NCI-H446 (cell line): ENCODE measurements at places on chromosomes 1 and 21.
A peak's percentile ranks its signal among the peaks of the same experiment; 100 is the strongest.

DNA sequence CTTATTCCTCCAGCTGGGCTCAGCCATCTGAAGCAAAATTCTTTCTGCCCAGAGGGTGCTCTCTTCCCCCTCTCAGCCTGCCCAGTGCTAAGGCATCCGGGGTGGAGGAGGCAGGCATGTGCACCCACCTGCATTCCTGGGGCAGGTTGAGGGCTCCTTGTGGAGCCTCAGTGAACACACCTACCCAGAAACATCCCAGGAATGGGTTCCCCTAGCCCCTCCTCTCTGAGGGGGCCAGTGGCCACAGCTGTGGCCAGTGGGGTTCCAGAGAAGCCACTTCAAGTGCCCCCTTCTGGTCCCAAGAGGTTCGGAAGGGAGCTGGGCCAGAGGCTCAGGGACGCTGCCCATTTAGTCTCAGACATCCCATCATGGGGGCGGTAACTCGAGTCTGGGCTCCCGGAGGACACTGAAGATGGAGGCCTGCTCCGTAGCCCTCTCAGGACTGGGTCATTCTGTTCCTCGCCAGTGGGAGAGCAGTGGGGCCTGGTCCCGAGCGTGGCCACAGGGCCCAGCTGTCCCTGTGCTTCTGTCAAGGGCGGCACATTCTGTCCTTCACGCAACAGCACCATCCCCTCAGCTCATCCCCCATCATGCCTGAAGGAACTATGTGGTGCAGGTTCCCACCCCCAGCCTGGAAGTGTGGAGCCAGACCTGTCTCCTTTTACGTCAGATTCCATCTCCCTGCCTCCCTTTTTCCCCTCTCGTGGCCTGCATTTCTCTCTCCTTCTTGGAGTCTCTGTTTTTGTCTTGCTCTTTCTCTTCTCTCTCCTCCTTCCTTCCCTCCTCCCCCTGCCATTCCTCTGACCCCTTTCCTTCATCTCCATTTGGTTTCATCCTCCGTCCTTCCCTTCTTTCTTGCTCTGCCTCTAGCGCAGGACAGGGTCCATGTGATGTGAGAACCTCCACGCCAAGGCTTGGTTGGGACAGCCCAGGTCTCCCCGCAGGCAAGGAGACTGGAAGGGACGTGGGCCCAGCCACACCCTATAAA lies 49.6 kb upstream of the KDM4A start:
- no peak for DNase-seq

- no peak for DNase-seq
These were observed 191.2 kb upstream of the LYPLAL1 start for GRCh38 chr1:218982482-218982881.

GRCh38 chr1:157156058-157156541 lies 17.9 kb upstream of the ETV3 start:
- DNase-seq: peak; percentile 76

- no peak for DNase-seq
These were observed 996.2 kb downstream of the AMY1C start for GRCh38 chr1:104745875-104746274.

- DNase-seq: no peak
These were observed 20.1 kb downstream of the YTHDF2 start for GRCh38 chr1:28756846-28757245.

GRCh38 chr1:79041666-79042065 lies 35.1 kb upstream of the ADGRL4 start:
- DNase-seq: no peak

GRCh38 chr1:185973645-185974044 lies 239.5 kb downstream of the HMCN1 start:
- DNase-seq: no peak

GRCh38 chr1:1287288-1288110 lies 7.3 kb downstream of the SCNN1D start:
- DNase-seq: no peak

- peak; percentile 97 for DNase-seq
These were observed 95.6 kb downstream of the LAMC2 start for GRCh38 chr1:183281553-183282091.

- no peak for DNase-seq
These were observed 65.2 kb downstream of the FCRL5 start for GRCh38 chr1:157487096-157487495.

GRCh38 chr1:43843684-43844083 lies 89.9 kb upstream of the ARTN start:
- no peak for DNase-seq

DNA sequence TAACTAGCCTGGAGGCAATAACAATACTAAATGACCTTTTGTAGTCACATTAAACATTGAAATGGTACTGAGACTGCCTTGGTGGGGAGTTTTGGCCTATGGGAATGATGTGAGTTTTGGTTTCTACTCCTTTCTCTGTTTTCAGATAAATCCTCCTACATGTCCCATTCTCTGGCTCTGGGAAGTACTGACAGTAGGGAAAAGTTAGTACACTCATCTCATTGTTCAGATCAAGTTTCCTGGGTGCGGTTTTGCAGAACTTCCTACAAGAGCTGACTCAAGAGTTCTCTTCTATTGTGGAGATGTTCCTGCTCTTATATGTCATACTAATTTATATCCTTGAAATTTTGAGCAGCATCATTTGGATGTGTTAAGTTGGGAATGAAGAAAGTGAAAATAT lies 74.2 kb upstream of the MACF1 start:
- DNase-seq: no peak

DNA sequence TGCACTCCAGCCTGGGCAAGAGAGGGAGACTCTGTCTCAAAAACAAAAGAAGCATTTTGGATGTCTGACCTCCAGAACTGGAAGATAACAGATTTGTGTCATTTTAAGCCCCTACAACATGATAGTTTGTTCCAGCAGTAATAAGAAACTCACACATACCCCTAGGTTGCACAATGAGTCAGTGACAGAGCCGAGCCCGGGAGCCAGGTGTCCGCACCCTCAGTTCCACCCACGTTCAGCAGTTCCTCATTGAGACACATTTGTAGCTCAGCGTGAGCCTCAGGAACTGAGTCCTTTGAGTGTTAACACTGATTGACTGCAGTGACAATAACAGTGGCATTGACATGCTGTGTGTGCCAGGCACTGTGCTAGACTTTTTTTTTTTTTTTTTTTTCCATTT lies 19.8 kb downstream of the LRRC38 start:
- DNase-seq: no peak

DNA sequence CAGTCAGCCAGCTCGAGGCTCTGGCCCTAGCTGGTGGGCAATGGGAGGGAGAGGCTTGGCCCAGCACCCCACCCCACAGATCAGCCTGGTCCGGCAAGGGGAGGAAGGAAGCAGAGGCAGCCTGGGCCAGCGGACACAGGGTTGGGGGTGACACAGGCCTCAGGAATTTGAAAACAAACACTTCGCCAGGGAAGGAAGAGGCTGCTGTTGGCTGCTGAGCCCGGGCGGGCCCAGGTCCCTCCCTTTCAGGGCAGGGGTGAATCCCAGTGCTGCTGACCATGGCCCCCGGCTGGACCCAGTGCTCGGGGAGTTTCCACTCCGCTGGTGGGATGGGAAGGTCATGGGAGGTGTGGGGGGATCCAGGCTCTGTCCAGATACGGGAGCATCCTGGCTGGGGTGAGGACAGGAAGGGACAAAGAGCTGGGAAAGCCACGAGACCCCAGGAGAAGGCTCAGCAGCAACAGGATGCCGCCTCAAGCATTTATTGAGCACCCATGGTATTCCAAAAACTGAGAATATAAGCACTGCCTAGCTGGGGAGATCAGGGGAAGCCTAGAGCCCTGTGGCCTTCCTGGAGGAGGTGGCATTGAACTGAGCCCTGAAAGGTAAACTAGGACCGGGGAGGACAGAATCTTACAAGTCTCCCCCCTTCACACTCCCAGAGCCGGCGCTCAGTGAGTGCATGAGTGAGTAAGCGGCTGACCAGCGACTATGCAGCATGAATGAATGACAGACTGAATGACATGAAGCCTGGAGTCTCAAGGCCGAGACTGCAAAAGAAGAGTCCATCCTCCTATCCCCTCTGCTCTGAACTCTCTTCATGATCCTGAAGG lies 26.2 kb upstream of the EPHA2 start:
- no peak for DNase-seq

- no peak for DNase-seq
These were observed 32.4 kb upstream of the PPP1R15B start for GRCh38 chr1:204443871-204444581.

- DNase-seq: peak; percentile 91
These were observed 41.2 kb downstream of the DMRTB1 start for GRCh38 chr1:53500204-53501064.

DNA sequence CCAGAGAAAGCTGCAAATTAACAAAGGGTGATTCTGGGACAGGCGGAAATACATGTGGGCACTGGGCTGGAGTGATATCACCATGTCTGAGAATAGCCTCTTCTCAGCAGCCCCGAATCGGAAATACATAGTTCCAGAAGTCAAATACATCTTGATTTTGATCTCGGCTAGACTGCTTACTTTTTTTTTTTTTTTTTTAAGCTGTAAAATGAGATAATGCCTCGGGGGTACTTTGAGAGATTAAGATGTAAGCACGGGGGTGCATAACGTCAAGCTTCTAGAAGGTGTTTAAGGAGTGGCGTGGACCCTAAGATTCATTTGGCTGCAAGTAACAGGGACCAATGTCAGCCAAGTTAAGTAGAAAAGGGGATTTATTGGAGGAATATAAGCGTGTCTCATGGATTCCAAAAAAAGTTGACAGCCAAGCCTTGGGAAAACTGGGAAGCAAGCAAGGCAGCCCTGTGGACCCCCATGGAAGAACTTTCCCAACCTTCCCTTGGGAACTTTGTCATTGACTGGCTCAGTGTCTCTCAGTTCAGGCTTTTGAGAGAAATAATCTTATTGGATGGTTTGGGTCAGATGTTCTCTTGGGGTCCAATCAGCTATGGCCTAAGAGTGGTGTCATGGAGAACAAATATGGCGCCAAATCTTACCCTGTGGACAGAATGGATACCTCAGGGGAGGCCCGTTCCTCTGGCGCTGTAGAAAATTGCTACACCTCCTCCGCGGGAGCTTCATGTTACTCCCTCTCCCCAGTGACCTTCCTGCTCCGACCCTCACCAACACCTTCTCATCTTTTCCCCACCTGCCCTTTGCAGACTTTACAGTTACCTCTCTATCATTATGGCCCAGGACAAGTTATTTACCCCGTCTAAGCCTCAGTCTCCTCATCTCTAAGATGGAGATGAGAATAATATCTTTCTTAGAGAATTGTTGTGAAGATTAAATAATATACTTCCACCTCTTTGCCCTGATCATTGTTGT lies 186.6 kb downstream of the KAZN start:
- no peak for DNase-seq

DNA sequence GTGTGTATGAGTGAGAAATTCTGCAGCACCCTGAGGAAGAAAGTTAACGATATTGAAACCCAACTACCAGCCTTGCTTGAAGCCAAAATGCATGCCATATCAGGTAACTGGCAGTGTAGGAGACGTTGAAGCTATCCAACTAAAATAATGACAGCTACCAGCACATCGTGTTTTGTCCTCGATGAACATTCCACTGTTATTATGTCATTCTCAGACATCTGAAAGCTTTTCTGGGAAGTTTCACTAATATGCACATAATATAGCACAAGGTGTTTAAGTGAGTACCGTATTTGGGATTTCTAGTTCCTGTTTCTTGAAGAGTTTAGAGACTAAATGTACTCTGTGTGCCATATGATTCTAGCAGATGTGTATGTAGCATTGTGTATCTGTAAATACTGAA lies 173.5 kb downstream of the DISC1 start:
- DNase-seq: peak; percentile 56

- DNase-seq: peak; percentile 36
These were observed 6.9 kb downstream of the LAX1 start for GRCh38 chr1:203771901-203772301.

GRCh38 chr1:37031871-37032270 lies 2.4 kb downstream of the GRIK3 start:
- peak; percentile 45 for DNase-seq

GRCh38 chr1:203323587-203323986 lies 18.3 kb downstream of the BTG2 start:
- DNase-seq: no peak

DNA sequence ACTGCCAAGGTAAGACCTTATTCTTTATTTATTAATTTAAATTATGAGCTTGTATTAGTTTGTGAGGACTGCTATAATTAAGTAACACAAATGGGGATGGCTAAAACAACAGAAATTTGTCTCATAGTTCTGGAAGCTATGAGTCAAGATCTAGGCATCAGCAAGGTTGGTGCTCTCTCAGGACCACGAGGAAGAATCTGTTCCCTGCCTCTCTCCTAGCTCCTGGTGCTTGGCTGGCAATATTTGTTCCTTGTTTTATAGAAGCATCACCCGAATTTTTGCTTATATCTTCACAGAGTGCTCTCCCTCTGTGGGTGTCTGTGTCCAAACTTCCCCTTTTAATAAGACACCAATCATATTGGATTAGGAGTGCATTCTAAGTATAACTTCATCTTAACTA lies 41.4 kb upstream of the CCDC190 start:
- DNase-seq: no peak

- no peak for DNase-seq
These were observed 22.2 kb downstream of the EPHA8 start for GRCh38 chr1:22585471-22585870.

DNA sequence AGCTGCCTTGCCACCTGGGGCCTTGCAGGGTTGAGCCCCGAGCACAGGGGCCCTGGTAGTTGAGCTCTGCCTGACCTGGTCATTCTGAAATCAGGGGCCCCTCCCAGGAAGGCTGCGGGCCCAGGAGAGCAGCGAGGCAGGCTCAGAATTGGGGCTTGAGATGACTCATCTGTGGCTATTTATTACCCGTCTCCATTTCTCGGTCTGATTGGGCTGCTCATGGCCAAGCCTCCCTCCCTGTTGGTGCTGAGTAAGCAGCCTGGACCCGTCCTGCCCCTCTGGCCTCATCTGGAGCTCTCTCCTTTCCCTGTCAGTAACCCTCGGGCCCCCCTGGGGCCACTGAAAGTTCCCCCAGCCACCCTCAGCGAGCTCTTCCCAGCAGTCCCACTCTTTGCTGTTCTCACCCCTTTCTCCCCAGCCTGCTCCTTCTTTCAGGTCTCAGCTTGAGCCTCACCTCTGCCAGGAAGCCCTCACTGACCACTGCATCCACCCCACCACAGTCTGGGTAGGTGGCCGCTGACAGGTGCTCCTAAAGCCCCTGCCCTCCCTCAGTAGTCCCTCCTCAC lies 11.0 kb upstream of the TNFRSF8 start:
- no peak for DNase-seq

- DNase-seq: no peak
These were observed 23.2 kb downstream of the C1orf116 start for GRCh38 chr1:207009182-207009850.

DNA sequence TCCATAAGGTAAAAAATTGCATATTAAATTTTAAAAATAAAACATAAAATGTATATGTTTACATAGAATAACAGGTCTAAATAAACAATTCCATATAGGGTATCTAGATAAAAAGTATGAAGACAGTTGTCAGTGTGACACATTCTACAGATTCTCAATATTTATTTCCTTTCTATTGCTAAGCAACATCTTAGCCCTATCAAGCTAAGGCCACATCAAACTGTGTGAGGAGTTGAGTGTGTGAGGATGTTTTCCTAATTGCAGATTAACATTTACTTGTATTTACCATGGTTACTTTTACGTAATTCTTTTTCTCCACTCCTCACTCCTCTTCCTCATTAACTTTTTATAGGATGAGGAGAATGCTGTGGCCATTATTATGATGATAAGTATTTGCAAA lies 41.9 kb upstream of the MCOLN3 start:
- no peak for DNase-seq
